Bone marrow (tissue), 2 donors: ENCODE measurements at places on chromosomes 12 and 14.

- DNase-seq, result no peak
Observed at GRCh38 chr12:96749999-96750398, 157.1 kb upstream of the NEDD1 start.

- DNase-seq, result no peak
Observed at GRCh38 chr12:90064852-90065801, 356.5 kb upstream of the ATP2B1 start.

GRCh38 chr12:55765736-55766290 is 22.9 kb downstream of the GDF11 start:
- no peak for DNase-seq

DNA sequence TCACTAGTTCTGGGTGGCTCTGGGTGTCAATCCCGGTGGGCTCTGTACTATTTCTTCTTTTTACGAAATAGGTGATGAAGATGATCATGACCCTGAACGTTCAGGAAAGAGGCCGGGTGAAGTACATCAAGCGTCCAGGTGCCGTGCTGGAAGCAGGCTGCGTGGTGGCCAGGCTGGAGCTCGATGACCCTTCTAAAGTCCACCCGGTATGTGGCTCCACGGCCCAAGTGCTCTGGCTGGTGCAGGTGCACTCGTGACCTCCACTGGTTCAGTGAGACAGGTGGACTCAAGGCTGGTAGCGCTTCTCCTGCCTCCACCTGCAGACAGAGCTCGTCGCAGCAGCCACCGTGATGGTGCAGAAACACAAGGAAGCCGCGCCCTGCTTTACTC is 85.1 kb downstream of the ACACB start:
- no peak for DNase-seq

GRCh38 chr12:128940974-128941373 is 87.7 kb downstream of the GLT1D1 start:
- no peak for DNase-seq

DNA sequence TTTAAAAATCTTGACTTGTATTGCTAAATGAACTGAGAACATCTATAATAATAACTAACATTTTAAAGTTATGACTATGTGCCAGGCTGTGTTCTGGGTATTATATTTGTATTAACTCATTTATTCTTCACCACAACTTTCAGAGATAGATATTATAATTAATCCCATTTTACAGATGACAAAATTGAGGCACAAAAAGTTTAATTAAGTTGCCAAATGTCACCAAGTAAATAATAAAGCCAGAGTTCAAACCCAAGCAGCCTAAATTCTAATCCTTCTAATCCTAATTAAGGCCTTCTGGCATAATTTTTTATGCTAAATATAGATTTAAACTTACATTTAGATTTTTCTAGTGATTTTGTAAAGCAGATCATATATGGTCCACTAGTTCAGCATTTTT is 17.5 kb upstream of the TUBA1A start:
- DNase-seq, result no peak

- no peak for DNase-seq
Observed at GRCh38 chr12:45089411-45090075, 38.6 kb upstream of the DBX2 start.

DNA sequence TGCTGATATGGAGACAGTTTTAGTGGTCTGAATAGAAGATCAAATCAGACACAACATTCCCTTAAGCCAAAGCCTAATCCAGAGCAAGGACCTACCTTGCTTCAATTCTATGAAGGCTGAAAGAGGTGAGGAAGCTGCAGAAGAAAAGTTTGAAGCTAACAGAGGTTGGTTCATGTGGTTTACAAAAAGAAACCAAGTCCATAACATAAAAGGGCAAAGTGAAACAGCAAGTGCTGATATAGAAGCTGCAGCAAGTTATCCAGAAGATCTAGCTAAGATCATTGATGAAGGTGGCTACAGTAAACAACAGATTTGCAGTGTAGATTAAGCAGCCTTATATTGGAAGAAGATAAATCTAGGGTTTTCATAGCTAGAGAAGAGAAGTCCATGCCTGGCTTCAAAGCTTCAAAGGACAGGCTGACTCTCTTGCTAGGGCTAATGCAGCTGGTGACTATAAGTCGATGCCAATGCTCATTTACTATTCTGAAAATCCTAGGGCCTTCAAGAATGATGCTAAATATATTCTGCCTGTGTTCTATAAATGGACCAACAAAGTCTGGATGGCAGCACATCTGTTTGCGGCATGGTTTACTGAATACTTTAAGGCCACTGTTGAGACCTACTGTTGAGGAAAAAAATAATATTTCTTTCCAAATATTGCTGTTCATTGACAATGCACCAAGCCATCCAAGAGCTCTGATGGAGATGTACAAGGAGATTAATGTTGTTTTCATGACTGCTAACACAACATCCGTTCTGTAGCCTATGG is 361.0 kb downstream of the DPF3 start:
- no peak for DNase-seq

- DNase-seq, result no peak
Observed at GRCh38 chr14:68663385-68664076, 129.3 kb downstream of the ZFP36L1 start.

- no peak for DNase-seq
Observed at GRCh38 chr14:50360851-50361250, 35.8 kb downstream of the CDKL1 start.

- DNase-seq, result no peak
Observed at GRCh38 chr12:61846765-61847164, 413.4 kb upstream of the USP15 start.

DNA sequence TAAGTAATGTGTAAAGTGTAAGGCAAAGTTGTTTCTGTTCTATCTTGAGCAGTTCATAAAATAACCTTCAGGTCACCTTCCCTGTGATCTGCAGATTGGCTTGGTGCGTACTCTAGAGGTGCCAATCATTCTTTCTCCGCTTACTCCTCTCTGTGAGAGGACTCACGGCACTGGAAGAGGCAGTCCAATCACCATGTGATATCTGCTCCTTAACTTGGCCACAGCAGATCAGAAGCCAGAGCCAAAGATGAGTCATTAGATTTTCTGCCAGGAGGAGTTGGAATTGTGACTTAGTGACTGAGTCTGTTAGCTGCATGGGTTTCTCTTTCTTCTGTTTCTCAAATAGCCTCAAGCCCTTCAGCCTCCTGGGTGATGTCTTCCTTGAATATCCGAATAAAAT is 165.5 kb downstream of the SLC41A2 start:
- DNase-seq, result no peak

- DNase-seq, result no peak
Observed at GRCh38 chr12:48770756-48771155, 18.1 kb downstream of the ADCY6 start.

GRCh38 chr12:123886931-123887582 is 85.6 kb downstream of the CCDC92 start:
- DNase-seq, result no peak

- no peak for DNase-seq
Observed at GRCh38 chr12:117261247-117261646, 71.0 kb upstream of the FBXO21 start.

DNA sequence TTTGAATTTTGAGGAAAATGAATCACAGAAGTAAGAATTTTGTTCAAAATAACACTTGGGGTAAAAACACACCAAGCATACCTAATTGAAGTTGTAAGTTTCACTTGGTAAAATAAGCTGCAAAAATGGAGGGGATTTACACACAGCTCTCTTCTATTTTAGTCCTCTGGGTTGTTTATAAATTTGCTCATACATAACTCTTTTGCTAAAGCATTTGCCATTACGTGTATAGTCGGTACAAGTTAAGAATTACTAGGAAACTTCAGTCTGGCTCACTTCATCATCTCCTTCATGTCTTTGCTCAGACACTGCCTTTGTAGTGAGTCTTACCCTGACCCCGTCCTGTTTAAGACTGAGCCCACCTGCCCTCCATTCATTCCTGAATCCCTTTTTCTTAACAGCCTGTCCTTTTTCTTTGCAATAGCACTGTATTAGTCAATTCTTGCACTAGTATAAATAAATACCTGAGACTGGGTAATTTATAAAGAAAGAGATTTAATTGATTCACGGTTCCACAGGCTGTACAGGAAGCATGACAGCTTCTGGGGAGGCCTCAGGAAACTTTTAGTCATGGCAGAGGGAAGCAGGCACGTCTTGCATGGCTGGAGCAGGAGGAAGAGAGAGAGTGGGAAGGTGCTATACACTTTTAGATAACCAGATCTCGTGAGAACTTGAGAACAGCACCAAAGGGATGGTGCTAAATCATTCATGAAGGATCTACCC is 451.1 kb downstream of the PCNX1 start:
- no peak for DNase-seq

DNA sequence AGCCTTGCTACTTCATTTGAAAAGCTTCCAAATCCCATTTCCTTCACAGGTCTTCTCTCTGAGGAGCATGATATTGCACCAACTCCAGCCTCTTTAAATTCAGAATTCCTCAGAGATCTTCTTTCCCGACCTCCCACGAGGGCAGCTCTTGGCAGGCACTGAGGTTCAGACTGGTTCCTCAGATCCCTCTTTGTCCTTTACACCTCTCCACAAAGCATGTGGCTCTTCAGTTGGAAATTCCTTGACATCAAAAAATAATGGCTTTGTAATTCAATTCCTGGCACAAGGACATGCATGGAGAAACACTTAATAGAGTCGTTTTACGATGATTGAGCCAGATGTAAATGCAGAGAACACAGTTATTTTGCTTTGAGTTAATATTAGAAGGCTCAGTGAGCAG is 63.2 kb upstream of the TMX1 start:
- no peak for DNase-seq

GRCh38 chr14:42884100-42884499 is 1277.4 kb downstream of the LRFN5 start:
- no peak for DNase-seq

DNA sequence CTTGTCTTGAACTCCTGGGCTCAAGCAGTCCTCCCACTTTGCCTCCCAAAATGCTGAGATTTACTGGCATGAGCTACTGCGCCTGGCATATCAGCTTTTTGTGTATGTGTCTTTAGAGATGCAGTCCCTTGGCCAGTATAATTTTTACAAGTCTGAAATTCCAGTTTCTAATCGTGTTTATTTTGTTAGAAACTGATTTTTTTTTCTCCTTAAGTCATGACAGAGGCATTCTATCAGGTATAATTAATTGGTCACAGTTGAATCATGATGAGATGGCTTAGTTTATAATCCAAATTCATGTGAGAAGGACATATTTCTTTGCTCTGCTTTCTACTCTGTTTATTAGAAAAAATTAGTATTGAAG is 98.9 kb downstream of the PCNX1 start:
- no peak for DNase-seq

- no peak for DNase-seq
Observed at GRCh38 chr12:67222302-67222701, 46.9 kb upstream of the CAND1 start.

DNA sequence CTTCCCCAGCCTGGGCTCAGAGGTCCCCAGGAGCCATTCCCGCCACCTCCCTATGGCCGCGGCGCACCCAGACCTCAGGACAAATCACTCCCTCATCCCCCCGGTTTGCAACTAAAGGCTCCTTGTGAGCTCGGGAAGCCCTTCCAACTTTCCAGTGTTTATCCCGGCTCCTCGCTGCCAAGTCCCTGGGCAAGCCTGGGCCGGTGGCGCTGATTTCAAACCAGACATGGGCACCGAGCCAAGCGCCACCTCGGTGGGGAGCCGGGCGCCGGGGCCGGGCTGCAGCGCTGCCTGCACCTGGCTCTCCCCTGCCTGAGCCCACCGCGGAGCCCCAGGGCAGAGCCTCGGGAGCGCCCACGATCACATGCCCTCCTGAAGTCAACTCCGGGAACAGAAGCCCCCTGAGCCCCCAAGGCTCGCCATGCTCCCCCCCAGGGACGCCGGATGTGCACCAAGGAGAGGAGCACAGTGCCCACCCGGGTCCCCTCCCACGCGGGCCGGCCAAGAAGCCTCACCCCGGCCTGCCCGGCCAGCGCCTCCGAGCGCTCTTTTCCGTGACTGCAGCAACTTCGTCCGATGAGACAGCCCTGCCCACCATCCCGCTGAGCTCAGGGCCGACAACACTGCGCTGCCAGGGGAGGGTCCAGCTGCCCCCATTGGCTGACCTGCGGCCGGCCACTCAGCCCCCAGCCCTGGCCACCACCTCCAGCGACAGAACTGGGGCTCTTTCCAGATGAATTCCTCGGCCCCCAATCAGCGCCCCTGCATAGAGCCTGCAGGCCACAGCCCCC is 50.0 kb downstream of the NCOR2 start:
- DNase-seq, result no peak

DNA sequence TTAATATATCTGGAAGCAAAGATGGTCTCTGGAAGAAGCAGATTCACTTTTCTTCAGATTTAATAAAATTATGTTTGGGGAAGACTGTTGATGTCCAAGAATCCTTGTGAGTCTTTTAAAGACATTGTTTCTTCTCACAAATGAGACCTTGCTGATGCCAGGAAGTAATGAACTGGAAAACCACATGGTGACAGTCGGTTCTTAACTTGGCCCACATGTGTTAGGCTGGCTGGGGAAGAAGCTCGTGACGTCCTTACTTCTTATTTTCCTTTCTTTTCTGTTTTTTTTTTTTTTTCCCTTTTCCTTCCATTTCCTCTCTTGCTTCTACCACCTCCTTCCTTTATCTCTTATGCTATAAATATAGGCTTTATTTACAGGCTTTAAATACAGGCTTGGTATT is 950.2 kb downstream of the BCL11B start:
- no peak for DNase-seq

DNA sequence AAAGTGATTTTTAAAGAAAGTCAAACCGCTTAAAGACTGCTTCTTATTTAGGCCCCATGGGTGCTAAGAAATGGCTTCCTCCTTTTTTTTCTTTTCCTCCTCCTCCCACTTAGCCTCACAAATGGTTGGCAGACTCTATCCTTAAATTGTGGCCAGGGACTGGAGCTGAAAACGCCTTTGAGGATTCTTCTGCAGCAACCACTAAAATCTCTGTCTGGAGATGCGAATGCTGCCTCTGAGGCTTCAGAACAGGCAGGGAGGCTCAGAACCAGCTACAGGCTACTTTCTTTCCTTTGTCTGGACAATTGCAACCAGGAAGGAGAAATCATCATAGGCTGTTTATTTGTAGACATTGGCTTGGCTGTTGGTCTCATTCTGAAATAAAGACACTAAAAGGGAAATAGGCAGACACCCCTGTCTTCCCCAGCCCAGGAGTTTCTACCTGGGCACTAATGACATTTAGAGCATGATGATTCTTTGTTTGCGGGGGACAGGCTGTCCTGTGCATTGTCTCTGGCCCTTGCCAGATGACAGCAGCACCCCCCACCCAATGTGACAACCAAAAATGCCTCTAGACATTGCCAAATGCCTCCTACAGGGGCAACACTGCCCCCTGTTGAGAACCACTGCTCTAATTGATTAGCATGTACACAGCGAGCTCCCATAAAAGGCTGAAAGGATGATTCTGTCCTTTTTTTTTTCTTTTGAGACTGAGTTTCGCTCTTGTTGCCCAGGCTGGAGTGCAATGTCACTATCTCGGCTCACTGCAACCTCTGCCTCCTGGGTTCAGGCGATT is 50.3 kb downstream of the MAP1LC3B2 start:
- DNase-seq, result no peak
